Tibial artery (tissue), 4 donors: ENCODE measurements at places on chromosomes 1 and 21.

- DNase-seq: no peak
These were observed 6.0 kb upstream of the SH2D2A start for GRCh38 chr1:156822680-156823079.

- DNase-seq: no peak
These were observed 16.6 kb upstream of the IL19 start for GRCh38 chr1:206754011-206754410.

DNA sequence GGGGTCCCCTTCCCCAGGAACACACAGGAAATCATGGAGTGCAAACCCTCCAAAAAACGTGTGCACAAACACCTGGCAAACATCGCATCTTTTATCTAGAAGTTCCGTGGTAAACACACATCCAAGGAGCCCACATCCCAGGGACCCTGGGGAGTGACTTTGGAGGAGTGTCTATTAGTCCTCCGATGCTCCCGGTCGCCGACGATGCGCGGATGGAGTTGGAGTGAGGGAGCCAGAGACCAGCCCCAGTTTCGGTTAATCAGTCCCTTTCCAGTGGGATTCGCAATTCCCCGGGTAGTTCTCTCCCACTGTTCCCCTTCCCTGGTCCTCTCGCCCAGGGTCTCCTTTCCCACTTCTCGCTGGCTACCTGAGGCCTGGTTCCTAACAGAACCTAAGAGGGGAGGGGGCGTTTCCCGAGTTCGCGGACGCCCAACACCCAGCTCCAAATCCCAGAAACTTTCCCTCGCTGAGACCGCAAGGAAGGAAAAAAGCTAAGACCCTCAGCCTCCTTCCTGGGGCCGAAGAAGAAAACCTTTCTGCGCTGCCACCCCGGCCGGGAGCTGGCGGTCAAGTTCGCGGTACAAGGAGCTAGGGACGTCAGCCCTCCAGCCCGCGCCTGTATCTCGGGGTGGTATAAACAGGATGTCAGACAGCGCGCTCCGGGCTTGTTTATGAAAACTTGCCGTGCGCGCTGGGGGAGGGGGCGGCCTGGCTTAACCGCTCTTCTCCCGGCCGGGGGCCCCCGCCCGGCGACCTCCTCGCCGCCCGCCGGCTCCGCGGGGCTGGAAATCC is 787 bp downstream of the JAK1 start:
- DNase-seq: peak; percentile 81

DNA sequence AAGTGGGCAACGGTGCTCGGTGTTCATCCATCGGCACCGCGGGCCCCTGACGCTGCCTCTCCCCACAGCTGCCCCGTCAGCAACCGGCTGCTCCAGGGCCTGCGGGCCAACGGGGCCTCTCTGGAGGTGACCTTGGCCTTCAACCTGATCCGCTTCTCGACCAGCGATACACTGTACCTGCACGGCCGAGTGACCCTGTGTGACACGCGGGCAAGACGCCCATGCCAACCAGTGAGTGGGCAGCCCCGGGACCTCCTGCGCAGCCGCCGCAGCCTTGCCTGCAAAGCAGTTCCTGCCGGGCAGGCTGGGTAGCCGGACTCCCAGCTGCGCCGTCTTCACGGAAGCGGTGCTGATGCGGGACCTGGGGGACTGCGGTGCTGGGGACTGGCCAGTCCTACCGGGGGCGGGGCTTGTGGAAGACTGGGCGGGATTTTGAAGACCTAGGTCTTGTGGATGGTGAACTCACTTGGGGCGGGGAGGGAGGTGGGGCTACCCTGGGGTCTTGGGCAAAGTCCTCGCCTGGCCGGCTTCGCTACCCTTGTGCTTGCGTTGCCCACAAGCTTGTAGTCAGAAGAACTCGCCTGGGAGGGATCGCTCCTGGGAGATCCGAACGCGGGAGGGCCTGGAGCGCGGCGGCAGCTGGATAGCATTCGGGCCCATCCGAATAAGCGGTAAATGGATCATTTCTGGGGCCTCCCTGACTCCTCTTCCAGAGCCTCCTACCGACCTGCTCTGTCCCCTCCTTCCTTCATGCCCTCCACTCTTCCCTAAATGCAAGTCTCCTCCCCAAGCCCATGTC is 8.8 kb upstream of the CEP85 start:
- DNase-seq: no peak

DNA sequence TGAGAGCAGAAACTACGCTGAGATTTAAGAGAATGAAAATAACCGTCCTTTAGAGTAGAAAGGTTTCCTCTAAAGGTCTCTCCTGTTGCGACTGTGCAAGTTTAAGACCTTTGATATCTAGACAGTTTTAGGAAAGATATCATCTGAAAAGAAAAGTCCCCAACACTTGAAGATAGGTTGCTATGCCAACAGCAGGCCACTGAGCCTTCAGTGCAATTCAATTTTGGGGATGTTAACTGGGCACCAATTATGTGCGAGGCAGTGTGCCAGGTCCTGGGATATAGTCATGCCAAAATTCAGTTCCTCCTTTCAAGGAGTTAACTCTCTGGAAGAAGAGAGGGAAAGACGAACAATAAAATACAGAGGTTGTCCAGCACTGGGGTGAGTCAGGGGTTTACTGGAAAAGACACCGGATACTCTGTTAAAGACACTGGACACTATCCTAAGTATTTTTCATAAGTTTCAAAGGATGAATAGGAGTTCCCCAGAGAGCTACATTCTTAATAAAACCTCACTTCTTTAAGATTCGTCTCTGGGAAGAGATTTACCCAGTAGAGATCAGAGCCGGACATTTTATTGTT is 25.5 kb upstream of the ZNF281 start:
- no peak for DNase-seq

DNA sequence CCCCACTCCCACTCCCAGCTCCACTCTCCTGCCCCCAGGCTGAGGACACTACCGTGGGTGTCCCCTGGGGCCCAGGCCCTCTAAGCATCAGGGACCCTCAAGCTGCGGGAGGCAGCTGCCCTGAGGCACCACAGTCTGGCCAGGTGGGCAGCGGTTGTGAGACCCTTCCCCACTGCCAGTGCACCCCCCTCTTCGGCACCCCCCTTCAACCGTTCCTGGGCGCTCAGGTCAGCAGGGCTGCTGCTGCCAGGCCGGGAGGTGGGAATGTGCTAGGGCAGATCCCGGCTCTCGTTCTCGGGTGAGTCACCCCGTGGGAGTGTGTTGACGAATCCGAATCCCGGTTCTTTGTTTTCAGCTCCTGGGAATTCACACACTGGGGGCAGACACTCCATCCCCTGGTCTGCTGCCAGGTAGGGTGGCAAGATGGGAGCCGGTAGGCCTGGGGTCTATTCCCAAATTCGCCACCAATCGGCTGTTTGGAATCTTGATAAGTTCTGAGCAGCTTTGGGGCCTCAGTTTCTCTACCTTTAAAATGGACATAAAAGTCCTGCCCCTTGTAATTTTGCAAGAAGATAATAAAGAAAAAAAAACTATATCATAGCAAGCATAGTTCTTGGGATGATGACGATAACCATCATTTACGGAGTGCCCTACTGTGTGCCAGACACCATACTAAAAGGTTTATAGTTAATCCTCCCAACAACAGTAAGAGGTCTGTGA is 28.5 kb upstream of the CASZ1 start:
- no peak for DNase-seq

GRCh38 chr1:161122967-161123366 is 5.1 kb downstream of the NIT1 start:
- DNase-seq: no peak

GRCh38 chr1:206589206-206589605 is 23.1 kb downstream of the EIF2D start:
- no peak for DNase-seq

- no peak for DNase-seq
These were observed 19.9 kb downstream of the MYOM3 start for GRCh38 chr1:24091971-24092482.

GRCh38 chr1:179046808-179047635 is 21.3 kb downstream of the FAM20B start:
- DNase-seq: no peak

DNA sequence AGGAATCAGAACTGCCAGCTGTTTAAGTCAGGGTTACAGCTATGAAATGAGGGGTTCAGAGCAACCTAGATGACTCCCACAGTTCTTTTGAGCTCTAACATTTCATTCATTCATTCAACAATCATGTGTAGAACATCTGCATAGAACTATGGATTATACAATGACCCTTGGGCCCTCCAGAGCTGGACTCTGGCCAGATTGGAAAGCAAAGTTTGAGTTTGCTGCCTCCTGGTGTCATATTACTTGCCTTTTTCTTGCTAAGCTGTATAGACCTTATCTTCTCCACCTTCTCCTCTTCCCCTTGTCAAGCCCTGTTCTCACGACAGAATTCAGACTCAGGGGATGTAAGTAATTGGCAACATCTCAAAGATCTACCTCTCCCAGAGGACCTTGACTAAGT is 4.0 kb downstream of the CASQ2 start:
- no peak for DNase-seq

GRCh38 chr1:172399756-172400721 is 20.4 kb upstream of the C1orf105 start:
- no peak for DNase-seq

DNA sequence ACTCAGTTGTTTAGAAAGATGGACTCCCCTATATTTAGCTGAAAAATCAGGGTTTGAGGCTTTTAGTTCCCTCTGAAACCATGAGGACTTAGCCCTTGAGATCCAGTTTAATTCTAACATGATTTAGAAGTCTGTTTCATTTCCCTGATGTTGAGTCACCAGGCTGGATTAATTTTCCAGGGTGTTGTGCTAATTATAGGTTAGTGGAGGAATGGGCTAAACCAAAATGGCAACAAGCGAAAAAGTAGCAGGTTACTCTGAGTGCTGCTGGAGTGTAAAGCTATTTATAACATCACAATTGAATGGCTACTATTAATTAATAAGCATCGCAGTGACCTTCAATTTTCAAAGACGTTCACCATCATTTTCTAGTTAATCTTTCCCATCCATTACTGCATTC is 15.5 kb upstream of the USP24 start:
- no peak for DNase-seq

- no peak for DNase-seq
These were observed 116.9 kb downstream of the DUSP10 start for GRCh38 chr1:221625026-221625425.

DNA sequence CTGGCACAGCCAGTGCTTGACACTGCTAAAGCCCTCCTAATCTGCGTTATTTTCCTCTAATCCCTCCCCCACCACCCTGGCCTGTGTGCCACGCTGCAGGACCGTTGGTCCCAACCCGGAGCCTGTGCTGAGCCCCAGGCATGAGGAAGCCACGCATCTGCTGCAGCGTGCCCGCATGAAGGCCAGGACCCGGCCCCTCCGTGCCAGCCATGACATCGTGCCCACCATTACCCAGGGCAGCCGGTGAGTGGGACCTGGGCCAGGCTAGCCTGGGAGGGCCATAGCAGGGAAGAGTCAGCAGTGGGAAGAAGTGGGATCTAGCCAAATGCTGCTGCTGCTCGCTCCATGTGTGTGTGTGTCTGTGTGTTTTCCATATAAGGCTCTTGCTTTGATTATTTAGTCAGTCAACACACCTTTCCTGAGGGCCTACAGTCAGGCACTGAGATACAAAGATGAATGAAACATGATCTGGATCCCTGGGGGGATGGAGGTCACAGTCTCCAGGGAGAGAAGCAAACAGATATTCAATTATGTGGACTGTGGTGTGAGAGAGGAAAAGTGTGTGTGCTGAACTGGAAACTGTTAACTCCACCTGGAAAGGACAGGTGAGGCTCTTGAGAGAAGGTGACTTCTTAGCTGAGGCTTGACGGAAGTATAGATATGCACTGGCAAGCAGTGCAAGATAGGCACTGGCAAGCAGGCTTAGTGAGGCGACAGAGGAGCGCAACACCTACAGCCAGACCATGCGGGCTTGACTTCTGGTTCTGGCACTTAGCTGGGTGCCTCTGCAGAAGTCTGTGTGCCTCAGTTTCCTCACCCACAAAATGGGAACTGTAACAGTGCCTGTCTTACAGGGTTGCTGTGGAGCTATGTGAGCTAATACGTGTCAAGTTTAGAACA is 15.9 kb downstream of the KIAA1614 start:
- DNase-seq: no peak

GRCh38 chr1:247210062-247210375 is 38.2 kb upstream of the ZNF124 start:
- no peak for DNase-seq

DNA sequence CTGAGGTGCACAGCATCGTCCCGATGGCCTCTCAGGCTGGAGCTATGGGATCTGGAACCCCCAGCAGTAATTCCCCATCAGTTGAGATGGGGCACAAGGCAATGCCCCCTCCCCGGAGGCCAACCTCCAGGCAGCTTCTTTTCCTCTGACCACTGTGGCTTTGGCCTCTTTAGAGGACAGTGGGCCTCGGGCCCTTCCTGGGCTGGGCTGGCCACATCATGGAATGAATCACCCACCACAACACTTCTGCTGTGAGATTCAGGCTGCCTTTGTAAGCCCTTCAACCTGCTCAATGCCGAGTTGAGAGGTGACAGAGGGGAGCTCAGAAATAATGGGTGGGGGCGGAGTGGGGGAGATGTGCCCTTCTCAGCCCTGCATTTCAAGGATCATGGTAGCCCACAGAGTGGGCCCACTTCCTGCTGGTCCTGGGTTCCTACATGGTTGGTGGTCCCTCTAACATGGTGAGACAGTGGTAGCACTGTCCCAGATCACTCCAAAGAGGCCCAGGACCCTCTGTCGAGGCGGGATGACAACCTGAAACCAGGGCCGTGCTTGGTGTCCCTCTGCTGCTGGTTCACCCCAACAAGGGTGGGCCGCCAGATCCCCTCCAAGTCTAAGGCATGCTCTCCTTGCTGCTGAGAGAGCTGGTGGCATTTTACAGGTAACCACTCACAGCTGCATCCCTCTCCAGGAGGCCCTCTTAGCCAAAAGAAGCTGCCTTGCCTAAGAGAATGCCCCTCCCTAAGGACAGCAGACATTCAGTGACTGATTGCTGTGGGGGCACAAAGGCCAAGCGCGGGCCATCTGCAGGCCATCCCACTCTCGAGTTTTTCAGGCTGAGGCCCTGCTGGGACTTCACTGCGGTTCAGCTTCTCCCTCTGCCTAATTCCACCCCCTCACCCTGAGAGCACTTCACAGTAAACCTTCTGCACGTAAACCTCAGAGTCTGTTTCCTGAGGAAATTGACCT is 29.7 kb upstream of the EVA1B start:
- no peak for DNase-seq

- no peak for DNase-seq
These were observed 368.0 kb downstream of the SETD4 start for GRCh38 chr21:35692311-35692710.

GRCh38 chr21:45827881-45828579 is 153.5 kb upstream of the COL6A1 start:
- DNase-seq: no peak

DNA sequence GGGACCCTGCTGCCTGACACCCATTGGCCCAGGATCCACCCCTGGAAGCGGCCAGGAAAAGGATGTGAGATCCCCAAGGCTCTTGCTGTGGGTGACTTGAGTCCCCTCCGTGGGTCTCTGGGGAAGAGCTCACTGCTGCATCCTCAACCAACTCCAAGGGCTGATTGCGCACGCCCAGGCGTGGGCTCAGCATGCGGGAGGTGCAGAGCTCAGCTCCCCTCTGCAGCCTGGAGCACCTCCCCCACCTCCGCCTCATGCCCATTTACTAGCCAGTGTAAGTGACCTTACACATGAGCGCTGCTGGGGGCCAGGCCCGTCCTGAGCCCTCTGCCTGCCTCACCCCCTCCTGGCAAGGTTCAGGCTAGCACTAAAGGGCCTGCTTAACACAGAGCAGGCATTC is 138.4 kb upstream of the VAMP3 start:
- DNase-seq: no peak
